ENCODE measurements at places on chromosomes 4 and X. TPM values are rescaled to one million over a fixed set of nuclear protein-coding genes. Genes with fewer than 3 reads are reported as not detected.

- no peak for DNase-seq
Measured at GRCh38 chr4:185480016-185480732, 8.6 kb upstream of the CCDC110 start.

GRCh38 chrX:100649550-100650356 lies 5.8 kb downstream of the SRPX2 start:
- no peak for DNase-seq

- no peak for DNase-seq
Measured at GRCh38 chr4:163091685-163092034, 75.0 kb downstream of the NAF1 start.

DNA sequence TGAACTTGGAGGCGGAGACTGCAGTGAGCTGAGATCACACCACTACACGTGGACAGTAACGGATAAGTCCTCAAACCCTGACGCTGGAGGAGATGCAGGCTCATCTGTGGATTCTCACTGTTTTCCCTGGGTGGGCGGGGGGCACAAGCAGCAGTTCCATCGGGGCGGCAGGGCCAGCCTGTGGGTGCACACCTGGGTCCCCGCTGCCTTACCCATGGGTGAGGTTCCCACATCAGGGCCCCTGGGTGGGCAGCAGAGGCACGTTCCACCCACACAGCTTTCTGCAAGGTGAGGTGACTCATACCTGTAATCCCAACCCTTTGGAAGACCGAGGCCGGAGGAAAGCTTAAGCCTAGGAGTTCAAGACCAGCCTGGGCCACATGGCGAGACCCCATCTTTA lies 56.6 kb upstream of the MXD4 start:
- DNase-seq, result no peak

LRPAP1 gene
- polyA plus RNA-seq, result 164 TPM

NLGN4X gene
- 11.9 TPM for polyA plus RNA-seq

GABRG1 gene
- polyA plus RNA-seq, result 0.09 TPM

Measured in renal cortex interstitium (tissue), 15 donors.